ENCODE measurements at places on chromosomes 6 and 20.

DNA sequence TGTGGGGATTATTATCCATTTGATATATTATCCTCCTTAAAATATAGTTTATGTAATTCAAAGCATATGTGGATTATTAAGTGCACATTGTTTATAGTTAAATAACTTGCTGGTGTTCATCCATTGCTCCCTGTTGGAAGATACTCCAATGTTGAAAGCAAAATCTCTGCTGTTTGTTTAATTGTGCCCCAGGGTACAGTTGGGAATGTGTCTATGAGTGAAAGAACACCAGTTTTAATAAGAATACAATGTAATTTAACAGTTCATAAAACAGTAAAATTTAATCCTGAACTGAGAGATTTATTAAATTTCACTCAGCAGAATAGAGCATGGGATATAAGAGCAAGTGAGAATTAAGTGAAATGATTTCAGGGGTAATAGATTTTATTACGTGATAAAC is 364.9 kb downstream of the GRIK2 start:
- DNase-seq: no peak

DNA sequence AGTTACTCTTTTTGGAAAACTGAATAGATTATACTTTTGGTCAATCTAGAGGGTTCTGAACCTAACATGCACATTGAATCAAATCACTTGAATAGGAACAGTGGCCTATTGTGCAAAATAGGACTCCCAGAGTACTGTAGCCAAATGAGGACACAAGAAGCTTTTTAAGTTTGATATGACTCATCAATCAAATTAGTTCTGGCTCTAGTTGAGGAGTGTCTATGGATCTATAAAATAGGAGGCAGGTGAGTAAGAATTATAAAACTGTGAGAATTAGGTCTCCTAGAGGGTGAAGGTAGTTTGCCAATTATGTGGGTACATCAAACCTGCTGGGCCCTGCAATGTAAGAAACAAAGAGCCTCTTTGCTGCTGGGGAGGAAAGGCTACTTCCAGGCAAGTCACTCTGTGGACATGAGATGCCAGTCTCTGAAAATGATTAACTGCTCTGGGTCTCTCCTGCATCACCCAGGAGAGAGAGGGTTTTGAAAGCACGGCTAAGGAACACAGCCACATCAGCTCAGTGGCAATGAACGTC is 112.3 kb downstream of the RCAN2 start:
- DNase-seq: no peak

DNA sequence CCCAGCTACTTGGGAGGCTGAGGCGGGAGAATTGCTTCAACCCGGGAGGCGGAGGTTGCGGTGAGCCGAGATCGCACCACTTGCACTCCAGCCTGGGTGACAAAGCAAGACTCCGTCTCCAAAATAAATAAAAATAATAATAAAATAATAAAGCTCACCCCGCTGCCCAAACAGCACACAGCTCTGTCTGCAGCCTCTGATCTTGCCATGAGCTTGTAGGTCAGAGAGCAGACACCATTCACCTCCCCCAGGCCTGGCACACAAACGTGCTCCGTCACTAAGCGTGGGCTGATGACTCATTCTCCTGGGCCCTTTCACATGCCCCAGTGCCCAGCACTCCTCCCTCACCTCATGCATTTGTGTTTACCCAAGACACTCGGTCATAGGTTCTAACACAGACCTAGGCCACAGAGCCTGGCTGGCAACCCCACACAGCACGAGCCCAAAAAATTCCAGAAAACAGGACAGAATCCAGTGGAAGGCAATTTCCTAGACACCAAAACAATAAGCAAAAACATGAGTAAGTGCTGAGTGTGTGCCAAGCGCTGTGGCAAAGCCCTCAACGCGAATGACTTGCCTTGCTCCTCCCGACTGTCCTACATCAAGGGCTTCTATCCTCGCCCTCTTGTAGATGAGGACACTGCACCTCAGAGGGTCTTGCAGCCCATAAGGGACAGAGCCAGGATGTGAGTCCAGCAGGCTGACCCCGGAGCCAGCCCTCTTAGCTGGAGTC is 18.0 kb downstream of the ATP9A start:
- DNase-seq: no peak

DNA sequence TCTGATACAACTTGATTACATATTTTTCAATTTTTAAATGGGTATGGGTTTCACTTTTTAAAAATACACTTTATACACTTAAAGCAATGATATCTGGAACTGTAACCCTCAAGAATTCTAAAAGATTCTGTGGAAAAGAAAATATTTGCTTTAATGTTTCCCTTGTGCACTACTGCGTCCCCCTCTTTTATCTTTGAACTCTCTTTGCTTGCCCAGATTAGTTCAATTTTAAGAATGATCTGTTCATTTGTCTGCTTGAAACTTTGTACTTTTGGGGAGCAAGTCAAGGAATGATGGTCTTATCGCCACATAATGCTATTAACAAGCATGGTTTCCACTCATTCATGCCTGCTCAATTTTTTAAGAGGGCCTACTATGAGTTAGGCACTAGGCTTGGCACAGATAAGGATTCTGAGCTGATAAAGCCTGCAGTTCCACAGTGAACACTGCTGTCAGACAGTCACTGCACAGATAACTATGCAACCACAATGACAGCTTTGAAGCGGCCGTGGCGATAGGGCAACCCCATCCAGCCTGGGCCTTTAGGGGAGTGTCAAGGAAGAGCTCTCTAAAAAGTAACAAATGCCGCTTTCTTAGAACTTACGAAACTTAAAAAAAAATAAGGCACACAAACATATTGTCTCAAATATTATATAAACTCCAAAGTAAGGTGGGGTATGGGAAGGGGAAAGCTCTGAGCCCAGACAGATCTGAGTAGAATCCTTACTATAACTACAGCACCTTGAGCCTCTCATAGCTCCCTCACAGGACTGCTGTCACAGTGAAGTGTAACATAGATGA is 29.7 kb downstream of the FYN start:
- no peak for DNase-seq

DNA sequence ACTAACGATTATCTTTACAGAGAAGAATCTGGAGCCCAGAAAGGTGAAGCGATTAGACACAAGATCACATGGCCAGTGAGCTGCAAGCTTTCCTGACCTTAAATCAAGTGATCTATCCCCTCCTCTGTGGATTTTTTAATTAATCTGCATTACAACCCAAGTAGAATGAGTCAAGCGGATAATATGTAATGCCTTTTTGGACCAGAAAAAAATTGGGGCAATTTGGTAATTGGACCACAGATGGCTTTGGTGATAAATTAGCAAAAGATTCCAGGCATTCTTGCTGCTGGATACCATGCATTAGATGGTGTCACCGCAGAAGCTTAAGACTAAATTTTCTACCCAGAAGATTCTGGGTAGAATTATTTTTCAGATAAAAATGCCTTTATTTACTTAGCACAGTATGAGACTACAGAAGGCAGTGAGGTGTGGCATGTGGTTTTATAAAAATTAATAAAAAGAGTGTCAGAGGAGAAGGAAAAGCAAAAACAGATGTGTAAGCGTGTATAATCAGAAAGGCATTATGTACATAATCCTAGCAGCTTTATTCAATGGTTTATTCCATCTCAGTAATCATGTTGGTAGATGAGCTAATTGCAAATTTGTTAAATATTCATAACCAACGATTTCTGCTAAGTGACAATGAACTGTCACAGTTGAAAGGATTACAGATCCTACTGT is 53.9 kb upstream of the PCSK2 start:
- DNase-seq: no peak

GRCh38 chr6:162345051-162345511 is 382.5 kb downstream of the PRKN start:
- DNase-seq: no peak

GRCh38 chr6:104527761-104528415 is 331.8 kb downstream of the HACE1 start:
- DNase-seq: no peak

GRCh38 chr6:55919716-55920308 is 44.4 kb upstream of the BMP5 start:
- DNase-seq: no peak

GRCh38 chr20:58870293-58871014 is 17.9 kb downstream of the GNAS start:
- no peak for DNase-seq

DNA sequence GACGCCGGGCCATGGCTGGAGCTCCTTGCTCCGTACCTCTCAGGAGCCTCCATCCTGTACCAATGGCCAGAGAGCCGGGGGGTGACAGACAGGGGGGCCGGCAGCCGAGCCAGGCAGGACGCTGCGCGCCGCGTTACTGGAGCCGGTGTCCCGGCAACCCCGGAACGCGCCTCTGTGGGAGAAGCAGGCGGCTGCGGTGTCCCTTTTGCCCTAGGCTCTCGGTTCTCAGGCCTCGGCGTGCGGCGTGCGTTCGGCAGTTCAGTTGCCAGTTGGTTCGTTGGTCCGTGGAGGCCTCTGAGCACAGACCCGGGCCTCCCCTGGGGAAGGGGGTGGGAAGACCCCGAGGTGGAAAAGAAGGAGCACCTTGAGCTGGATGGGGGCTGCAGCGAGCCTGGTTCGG is at the start of gene SPATS1:
Gene SPATS1, plus strand, starts transcription at position 162 of the 400 bp plus-strand sequence. CDS start 446 bp downstream, outside the sequence.
- no peak for DNase-seq

- DNase-seq: no peak
Measured at GRCh38 chr20:19549896-19550295, 208.2 kb upstream of the RIN2 start.

GRCh38 chr20:38665506-38666285 is 58.6 kb upstream of the SLC32A1 start:
- DNase-seq: no peak

All from renal cortex interstitium (tissue), 15 donors.